ENCODE measurements at places on chromosomes 1 and 21. TPM values are rescaled to one million over a fixed set of nuclear protein-coding genes. Genes with fewer than 3 reads are reported as not detected.

The LCE2B gene
- not detected for total RNA-seq

The CNR2 gene
- not detected for total RNA-seq

The ZFP69B gene
- total RNA-seq: 2.1 TPM

The ZNF124 gene
- total RNA-seq: 4.7 TPM

The LRRC71 gene
- 0.23 TPM for total RNA-seq

The OR2L13 gene
- total RNA-seq: not detected

All from A549 treated with Hydrocortisone at 1 μM for 4 hours (cell line).